ENCODE measurements at places on chromosomes 6 and 20.

DNA sequence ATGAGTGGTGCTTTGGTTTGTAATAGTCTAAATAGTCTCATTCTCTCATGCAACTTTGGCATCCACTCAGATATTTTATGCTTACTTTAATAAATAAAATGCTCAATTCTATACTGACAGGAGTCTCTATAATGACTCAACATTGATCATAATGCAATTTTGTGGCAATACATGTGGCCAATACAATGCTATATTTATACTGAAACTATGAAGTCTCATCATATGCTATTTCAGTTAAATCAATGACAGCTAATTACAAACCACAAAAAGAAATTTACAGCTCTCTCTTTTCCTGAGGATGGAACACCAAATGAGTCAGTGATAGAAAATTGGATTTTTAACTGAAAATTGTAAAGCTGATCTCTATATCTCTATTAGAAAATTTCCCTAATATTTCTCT, 77.1 kb downstream of the WASF1 start:
- DNase-seq, result no peak

DNA sequence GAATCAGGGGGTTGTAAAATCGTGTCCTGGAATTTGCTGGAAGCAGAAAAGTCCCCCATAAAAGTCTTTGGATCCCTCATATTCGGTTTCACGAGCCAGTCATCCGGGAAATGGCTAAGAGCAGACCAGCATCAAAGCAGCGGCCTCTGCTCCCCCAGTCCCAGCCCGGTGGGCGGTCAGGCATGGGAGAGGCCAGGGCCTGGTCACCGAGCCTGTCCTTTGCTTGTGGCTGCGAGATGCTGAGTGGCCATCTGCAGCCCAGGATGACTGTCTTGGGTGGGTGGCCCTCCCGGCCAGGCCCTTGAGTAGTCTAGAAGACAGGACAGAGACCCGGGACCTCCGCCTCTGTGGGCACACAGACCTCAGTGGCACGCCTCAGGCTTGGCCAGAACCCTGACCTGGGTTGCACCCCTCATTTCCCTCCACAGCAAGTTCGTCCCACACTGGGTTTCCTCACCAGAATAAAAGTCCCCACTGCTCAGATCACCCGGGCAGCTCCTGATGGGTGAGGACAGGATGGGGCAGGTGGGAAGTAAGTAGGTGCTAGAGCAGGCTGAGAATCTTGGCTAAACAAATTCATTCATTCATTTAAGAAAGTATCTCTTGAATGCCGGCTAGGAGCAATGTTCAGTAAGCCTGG, 172.1 kb downstream of the BMP7 start:
- DNase-seq, result no peak

GRCh38 chr20:40991181-40991889, 37.3 kb upstream of the TOP1 start:
- DNase-seq, result peak; percentile 98

GRCh38 chr20:11551479-11551878, 366.2 kb upstream of the BTBD3 start:
- no peak for DNase-seq

GRCh38 chr6:29741592-29741991, 18.4 kb downstream of the HLA-F start:
- DNase-seq, result no peak

Data from KBM-7 (cell line).